Sciatic nerve (tissue), 2 donors: ENCODE measurements at places on chromosomes 1 and 21. TPM values are rescaled to one million over a fixed set of nuclear protein-coding genes. Genes with fewer than 3 reads are reported as not detected.

IGFN1 gene
- total RNA-seq, result 1.7 TPM

UBE2Q1 gene
- 67.4 TPM for total RNA-seq

FAM78B gene
- 2.8 TPM for total RNA-seq

AK5 gene
- 47.1 TPM for total RNA-seq

STIL gene
- 1.7 TPM for total RNA-seq

FCN3 gene
- 1.2 TPM for total RNA-seq

SLC9C2 gene
- not detected for total RNA-seq

PBXIP1 gene
- total RNA-seq, result 71.1 TPM

LCE6A gene
- not detected for total RNA-seq

DNA sequence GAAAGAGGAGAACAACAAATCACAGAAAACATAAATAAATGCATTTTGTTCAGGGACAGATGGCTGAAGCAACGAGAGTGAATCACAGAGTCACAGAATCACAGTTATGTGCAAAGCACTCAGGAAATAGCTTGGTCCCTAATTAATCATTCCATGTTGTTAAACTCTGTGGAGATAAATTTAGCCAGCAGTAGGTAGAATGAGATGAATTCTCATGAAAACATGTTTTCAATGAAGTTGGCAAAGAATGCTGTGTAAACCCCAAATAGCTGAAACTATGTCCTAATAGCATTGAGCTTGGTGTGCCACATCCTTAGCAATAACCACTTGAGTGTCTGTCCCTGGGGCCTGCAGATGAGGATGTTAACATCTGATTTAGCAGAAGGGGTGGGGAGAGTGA lies 20.4 kb downstream of the LEPR start:
- DNase-seq, result no peak

- peak; percentile 33 for DNase-seq
These were observed 15.3 kb downstream of the AKR7A3 start for GRCh38 chr1:19273106-19273843.

- DNase-seq, result no peak
These were observed 63.1 kb upstream of the KLHDC7A start for GRCh38 chr1:18417316-18418269.

DNA sequence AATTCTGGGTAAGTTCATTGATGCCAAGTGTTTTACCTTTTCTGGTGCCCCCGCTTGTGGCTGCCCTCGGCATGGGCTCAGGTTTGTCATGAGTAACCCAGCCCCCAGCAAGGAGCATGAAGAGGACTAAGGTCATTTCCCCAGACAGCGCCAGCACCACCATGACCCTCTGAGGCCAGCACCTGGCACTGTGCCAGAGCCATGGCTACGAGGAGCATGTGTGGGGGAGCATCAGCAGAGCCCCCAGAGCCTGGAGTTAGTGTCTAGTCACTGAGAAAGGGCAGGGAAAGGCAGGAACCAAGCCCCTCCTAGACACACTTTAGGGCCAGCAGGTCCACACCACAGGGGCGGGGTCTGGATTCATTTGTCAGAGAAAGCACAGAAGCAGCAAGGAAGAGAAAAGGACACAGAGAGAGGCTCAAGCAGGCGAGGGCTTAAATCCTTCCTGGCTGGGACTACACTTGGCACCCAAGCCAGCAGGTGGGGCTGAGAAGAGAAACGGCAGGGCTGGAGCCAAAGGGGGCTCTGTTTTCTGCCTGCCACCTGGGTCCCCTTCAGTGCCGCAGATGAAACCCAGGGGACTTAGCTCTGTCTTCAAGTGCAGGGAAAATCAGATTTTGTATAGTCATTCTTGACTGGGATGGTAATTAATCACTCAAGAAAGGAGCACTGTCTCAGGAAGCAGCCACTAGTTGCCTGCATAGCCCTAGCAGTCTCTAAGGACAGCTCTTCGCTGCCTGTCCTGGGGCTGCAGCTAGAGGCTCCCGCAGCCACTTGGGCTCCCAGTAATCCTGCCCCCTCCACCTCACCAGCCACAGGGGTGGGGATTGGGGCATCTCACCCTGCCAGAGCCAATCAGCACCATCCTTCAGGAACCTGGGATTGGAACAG lies 79.6 kb upstream of the ZC3H12A start:
- DNase-seq, result no peak

DNA sequence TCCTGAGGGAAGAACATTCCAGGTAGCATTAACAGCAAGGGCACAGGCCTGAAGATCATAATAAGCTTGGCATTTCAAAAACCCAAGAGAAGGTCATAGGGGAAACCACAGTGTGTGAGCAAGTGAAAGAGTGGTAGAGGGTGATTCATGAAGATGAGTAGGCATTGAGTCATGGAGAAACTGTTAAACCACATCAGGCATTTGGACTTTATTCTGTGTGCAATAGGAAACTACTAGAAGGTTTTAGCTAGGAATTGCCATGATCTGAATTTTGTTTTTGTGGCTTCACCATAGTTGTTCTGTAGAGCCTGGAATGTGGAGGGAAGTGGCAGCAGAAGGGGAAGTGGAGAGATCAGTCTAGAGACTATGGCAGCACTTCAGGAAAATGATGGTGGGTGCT lies 359.0 kb upstream of the PTBP2 start:
- no peak for DNase-seq

GRCh38 chr21:31310750-31311149 lies 33.3 kb downstream of the TIAM1 start:
- DNase-seq, result no peak

GRCh38 chr1:52426371-52426770 lies 22.0 kb downstream of the PRPF38A start:
- DNase-seq, result no peak
